ENCODE measurements at places on chromosomes 4 and X.

DNA sequence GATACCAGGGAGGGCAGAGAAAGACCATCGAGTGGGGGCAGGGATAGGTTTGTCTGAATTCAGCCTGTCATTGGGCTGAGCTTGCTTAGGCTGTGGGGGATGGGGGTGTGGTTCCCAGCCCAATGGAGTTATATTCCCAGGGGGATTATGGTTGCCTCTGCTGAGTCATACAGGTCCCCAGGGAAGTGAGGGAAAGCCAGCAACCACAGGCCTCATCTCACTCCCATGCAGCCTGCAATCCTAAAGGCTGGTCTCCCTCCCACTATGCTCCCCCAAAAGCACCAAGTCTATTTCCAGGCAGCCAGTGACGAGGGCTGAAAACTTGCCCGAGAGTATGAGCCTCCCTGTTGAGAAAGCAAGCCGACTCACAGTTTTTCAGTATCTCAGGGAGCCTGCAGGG lies 39.3 kb downstream of the AFM start:
- DNase-seq: no peak

DNA sequence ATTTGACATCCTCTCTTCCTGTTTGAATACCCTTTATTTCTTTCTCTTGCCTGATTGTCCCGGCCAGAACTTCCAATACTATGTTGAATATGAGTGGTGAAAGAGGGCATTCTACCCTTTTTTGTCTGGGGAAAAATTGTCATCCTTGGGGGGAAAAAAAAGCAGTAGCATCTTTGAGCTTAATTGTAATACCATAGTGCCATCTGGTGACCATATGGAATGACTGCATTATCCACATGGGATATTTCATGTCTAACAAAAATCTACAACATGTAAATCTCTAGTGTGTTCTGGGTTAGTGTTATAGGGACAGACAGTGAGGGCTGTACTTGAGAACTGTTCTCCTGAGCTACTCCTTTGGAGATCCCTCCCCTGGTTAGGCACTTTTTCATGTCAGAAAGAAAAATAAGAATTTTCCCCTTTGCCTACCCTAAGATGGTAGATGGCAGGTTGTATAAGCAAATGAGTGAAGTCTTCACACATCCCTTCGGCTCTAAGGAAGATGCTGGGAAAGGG lies 26.0 kb downstream of the CAPN6 start:
- DNase-seq: no peak

GRCh38 chr4:16066586-16067128 lies 17.2 kb downstream of the PROM1 start:
- DNase-seq: no peak

DNA sequence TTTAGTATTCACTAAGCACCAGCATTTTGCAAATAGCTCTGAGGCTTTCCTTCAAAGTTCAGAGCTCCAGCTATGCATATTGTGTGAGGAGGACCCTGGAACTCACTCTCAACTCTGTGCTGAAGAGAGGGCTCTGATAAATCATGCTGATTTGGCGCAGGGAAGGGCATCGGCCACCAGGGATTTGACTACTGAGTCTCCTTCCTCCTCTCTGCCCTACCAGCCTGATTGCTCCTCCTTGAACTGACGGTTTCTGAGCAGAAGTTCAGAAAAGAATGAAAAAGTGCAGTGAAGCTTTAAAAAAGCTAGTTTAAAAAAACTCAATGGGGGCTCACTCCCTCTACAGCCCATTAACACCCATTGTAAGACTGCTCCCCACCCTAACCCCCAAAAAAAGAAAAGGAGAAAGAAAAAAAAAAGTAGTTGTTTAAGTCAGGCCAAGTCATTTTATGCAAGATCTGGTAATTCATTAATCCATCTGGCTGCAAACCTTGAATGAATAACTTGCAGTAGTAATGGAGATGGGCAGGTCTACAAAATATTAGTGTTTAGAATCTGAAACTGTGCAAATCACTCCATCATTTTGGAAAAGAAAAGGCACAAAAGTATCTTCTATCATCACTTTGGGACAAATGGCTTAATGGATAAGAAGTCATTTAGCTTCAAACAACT lies 13.3 kb downstream of the PPARGC1A start:
- no peak for DNase-seq

GRCh38 chr4:168674077-168674747 lies 177.4 kb downstream of the PALLD start:
- no peak for DNase-seq

GRCh38 chr4:169040559-169041261 lies 30.7 kb upstream of the CBR4 start:
- no peak for DNase-seq

GRCh38 chr4:24121395-24122175 lies 231.7 kb upstream of the PPARGC1A start:
- DNase-seq: no peak

GRCh38 chr4:174260099-174260498 lies 23.4 kb downstream of the FBXO8 start:
- DNase-seq: no peak

GRCh38 chrX:96685210-96686099 lies 813 bp downstream of the DIAPH2 start:
- no peak for DNase-seq

DNA sequence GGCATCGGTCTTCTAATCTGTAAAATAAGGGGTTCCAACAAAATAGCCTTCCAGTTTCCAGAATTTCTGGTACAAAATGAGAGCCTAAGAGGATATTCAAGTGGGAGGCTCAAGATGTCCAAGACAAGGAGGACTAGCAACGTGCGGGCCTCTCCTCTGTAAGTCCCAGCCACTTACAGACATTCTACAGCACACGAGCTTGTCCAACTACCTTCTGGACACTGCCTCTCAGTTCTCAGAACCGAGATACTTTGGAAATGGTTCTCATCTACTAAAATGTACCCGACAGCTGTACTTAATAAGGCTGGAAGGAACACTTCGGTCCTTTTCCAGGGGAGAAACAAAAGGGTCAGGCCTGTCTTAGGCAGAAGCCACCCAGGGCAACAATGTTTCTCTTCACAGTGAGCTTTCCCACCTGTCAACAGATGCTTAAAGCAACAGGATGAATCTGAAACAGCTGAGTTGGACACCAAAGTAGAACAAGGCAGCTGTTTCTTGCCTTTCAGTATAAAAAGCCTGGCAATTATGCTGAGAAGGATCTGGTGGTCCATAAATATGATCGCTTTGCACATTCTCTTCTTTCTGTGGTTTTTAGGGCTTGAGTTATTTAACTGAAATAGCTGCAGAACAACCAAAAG lies 127.0 kb downstream of the HS6ST2 start:
- no peak for DNase-seq

DNA sequence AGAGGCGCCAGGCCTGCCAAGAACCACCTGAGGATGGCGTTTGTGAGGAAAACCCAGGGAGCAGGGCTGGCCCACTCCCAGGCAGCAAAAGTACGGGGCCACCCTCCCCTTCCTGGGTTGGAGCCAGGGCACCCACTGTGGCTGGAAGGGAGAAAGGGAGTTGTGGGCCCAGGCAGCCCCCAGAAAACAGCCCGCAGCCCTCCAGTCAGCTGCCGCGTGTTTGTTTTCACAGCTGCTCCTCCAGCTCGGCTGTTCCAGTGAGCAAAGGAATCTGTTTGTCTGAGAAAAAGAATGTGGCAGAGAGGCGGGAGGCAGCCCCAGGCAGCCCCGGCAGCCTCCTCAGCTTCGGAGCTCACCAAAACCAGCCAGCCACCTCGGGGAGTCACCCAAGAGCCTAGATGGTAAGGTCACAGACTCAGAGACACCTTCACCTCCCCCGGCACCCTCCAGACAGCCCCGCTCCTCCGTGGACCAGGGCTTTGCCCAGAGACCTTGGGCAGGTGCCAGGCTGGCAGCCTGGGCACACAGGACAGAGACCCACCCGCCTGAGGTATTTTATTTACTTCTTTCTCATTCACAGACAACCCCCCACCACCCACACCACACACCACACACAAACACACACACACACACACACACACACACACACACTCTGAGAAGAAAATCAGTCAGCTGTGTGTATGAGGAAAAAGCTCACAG lies 338.1 kb downstream of the BCOR start:
- no peak for DNase-seq

DNA sequence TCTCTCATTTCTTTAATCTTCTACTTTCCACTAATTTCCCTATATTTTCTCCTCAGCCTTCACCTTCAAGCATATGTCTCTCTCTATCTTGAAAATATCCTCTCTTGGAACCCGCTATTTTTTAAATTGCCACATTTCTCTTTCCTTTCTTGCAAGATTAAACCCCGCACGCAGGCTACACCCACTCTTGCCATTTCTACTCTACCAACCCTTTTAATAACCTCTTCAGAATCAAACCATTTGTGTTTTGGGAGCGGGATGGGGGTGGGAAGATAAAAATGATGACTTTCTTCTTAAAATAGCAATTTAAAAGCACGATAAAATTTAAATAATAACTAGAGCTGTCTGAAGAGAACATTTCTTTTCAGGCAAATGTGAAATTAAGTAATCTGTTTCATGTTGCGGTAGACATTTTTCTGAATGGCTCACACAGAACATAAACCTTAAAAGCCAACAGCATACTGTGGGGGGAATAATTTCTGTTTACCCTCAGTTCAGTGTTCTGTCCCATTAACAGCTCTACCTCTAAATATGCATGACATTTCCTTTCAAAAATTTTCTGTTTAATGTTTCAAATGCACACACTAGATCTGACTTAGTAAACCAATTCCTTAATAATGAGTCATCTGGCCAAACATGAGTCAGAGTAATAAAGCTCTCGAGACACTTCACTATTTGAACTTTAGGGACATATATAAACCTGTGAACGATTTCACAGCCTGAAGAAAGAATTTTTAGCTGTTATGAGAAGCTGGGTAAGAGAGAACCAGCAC lies 20.5 kb downstream of the ARSJ start:
- no peak for DNase-seq

DNA sequence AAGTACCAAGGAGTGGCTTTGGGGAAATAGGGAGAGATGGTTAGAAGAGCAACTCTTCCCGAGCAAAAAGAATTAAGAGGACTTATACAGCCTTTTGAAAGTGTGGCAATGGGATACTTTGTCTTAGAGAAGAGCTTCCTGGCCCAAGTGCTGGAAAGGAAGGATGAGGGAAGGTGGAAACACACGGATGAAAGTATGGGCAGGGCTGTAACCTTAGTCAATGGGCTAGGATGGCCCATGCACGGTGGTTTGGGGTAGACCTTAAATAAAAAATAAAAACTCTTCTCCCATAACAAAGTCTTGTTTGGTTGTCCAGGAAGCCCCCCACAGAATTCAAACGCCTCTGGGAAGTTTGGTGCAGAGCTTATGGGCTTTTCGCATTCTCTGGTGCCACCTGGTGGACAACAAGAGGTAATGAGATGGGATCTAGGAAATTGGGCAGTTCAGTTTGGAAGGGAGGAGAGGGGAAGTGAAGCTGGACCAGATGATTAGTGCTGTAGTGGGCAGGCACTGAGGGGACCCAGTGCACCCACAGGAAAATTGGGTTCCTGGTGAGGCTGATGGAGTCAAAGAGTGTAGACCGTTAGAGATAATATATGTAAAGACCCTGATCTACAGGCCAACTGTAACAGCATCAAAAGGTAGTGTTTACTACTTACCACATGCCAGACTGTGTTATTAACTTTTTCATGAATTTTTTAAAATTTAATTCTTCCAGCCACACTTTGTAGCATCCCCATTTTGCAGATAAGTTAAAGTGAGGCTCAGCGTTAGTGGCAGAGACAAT lies 13.8 kb upstream of the ENOX2 start:
- no peak for DNase-seq

DNA sequence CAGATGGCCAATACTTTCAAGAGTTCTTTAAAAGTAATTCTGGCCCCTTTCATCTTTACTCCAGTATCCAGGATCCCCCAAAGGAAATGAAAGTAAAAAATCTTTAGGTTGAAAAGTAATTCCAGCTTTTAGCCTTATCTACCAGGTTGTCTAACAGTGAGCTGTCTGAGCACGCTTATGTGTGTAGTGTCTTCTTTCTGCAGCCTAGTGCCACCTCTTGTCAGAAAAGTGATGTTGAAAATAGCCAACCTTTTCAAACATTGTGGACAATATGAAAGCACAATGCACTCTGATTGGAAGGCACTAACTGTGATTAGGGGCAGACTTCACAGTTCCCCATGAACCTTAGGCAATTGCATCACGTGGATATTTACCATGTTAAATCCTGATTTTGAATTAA lies 92.1 kb downstream of the RELL1 start:
- no peak for DNase-seq

DNA sequence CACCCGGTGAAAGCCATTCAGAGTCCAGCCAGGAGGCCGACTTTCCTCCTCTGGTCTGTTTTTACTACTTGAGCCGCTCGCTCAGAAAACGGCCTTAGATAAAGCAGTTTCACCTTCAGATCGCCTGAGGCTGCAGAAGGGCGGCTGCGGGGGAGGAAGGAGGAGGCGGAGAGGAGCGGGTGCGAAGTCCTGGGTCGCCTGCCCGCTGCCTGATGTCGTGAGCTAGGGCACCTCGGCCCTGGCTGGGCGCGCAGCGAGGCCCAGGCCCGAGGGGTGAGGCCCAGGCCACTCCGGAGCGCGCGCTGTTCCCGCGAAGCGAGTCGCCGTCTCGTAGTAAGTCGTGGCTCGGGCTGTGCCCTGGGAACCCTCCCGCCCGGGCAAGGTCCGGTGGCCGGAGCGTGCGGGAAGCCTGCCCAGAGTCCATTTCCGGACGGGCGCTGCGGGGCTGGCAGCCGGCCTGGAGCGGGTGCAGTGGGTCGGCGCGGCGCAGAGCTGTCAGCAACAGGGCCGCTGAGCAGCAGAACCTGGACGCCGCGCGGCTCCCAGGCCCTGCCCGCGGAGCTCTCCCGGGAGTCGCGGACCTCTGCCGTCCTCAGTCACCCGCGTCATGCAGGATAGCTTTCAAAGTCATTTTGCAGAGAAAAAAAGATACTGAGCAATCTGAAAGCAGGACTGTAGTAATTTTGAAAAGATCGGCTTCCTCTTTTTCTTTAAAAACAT lies 18.6 kb downstream of the TRIM2 start:
- no peak for DNase-seq

GRCh38 chr4:140756319-140757231 lies at the start of gene TBC1D9:
TBC1D9 (minus strand) TSS chr4:140756385; CDS start chr4:140756045, 340 bp downstream.
- no peak for DNase-seq

DNA sequence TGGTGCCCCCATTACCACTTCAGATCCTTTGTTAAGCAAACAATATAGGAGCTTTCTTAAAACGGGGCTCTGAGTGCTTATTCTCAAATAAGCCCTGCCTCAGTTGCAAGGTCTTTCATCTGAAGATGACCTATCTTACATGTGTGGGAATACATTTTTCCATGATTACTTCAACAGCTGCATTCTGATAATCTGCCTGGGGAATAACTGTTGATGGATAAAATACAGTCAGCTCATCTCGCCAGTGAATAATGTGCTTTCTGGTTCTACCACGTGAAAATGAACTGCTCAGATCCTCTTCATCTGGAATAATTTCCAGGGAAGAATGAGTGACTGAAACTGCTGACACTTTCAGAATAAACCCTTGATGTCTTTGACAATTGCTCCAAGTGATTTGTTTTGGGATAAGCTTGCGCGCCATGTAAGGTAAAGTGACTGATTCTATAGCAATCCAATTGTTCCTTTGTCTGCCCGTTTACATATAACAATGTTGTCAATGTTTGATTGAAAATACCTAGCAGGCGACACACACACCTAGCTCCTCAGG lies 161.3 kb downstream of the RTL9 start:
- no peak for DNase-seq

Data from activated naive CD8-positive, alpha-beta T cell treated with anti-CD3 and anti-CD28 coated beads, Interleukin-2, amount 50 U/mL, for 16 hours (primary cell).